Fibroblast of pulmonary artery (primary cell): ENCODE measurements at places on chromosomes 2 and 18.

DNA sequence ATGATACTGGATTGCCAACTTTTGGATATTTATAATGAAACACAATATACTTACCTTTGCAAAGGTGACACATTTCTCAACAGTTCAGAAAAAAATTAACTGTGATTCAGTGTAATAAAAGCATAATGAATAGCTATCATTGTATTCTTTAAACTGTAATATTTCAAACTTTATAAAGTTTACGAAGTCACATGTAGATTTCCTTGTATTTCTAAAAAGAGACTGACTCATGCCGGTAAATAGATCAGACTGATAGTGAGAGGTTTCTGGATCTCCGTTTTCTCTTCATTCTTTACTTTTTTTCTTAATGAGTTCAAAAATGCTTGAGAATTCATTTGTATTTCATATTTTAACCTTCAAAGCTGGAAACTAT is 70.1 kb downstream of the EML4 start:
- no peak for DNase-seq

DNA sequence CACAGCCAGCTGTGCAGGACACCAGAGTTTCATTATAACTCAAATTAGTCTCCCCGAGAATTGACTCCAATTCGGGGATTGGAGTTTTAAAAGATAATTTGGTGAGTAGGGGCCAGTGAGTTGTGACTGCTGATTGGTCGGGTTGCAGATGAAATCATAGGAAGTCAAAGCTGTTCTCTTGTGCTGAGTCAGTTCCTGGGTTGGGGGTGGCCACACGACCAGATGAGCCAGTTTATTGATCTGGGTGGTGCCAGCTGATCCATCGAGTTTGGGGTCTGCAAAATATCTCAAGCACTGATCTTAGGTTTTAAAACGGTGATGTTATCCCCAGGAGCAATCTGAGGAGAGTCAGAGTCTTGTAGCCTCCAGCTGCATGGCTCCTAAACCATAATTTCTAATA is 82.7 kb upstream of the SLC66A3 start:
- DNase-seq: no peak

DNA sequence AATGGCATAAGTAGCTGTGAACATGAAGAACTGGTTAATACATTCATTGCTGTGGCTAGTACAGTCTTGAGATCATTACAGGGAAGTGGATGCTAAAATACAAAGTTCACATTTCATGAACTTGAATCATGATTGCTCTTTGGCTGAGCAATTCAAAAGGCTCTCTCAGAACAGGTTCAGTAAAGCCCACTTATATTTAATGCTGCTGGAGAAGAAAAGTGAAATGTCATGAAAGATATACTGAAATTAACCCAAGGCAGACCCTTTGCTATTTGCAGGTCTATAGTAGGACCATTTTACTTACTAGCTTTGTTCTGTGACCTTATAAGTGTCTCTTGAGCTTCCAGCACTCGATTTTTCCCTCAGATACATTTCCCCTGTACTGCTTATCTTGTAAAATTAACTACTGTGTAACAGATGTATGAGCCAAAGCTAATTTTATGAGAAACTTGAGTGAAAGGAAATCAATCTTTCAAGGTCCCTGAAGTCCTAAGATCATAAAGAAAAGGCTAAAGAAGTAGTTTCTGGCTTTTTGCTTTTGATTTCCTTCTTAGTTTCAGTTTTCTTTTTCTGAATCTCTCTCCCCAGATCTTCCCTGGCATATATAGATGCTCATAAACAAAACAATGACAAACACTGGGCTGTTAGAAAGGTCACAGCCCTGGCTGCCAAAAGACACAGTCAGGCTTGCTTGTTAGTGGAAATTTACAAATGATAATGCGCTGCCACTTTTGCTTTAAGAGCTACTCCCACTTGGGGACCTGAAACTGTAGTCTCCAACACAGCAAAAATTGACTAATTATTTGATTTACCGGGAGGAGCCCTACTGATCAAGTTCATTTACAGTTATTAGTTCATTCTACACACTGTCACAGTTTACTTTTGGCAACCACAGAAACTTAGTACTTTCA is 132.7 kb upstream of the XPO1 start:
- DNase-seq: peak; percentile 48

DNA sequence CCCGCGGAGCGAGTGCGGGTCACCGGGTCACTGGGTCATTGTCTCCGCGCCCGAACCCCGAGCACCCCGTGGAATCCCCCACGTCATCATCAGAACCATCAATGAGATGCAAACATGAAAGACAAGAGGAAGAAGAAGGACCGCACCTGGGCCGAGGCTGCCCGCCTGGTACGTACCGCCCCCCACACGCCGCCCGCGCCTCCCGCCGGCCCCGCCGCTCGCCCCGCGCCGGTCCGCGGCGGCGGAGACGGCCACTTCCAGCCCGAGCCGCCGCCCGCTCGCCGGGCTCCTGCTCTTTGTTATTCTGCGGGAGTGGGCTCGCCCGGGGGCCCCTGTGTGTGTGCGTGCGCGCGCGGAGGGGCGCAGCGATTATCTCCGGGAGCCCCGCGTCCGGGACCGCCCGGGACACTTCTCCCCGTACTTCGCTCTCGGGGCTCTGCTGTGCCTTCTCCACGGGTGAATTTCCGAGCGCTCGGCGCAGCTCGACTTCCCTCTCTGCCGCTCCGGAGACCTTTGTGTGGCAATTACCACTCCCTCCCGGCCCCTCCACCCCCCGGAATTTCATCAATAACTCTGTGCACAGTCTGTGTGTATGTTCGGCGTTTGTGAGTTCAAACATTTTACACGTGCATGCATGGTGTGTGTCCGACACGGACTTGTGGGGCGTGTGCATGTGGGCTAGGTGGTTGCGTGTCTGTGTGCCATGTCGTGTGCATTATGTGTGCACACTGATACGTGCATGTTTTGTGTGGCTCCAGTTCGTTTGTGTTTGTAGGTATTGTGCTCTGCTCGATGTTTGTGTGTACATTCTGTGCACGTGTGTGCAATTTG is 714 bp downstream of the ASXL3 start:
- DNase-seq: no peak

DNA sequence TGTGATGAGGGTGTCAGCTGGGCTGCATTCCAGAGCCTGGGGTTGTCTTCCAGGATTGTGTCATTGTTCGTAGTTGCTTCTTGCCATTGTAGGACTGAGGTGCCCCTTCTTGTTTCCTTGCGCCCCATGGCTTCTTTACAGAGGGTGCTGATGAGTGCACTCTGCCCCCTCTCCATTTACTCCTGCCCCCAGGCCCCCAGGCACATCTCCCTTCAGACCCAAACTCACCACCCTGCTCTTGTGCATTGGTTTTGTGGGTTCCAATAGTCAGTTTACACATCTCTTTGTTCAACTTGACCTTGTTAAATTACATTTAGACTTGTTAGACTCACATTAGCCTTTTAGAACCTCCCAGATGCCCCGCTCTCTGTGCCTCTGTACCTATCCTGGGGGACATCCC is 33.1 kb downstream of the HJURP start:
- DNase-seq: no peak

- DNase-seq: no peak
Measured at GRCh38 chr2:25586726-25587144, 86.6 kb downstream of the DTNB start.

- peak; percentile 55 for DNase-seq
Measured at GRCh38 chr2:27308359-27308881, at the start of gene UCN. Gene UCN (minus strand): TSS chr2:27308445. CDS start chr2:27307895, 550 bp downstream.
